ENCODE measurements at places on chromosomes 1 and 21.

GRCh38 chr1:183761871-183762270, 43.0 kb upstream of the RGL1 start:
- no peak for DNase-seq

DNA sequence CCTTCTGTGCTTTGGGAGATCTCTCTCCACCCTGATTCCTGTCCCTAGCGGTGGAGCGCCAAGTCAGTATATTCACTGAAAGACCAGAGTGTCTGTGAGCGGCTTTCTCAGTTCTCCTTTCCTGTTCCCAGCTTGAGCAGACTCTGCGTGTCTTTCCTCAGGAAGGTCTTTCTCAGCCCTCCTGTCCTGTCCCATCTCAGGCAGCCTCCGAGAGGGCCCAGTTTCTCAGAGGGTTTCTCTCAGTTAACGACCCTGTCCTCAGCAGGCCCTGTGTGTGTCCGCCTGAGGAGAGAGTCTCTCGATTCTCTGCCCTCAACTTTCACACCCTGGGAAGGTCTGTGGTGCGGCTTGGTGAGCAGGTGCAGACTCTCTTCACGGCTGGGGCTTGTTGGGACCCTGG, 34.0 kb upstream of the CHIT1 start:
- DNase-seq: no peak

DNA sequence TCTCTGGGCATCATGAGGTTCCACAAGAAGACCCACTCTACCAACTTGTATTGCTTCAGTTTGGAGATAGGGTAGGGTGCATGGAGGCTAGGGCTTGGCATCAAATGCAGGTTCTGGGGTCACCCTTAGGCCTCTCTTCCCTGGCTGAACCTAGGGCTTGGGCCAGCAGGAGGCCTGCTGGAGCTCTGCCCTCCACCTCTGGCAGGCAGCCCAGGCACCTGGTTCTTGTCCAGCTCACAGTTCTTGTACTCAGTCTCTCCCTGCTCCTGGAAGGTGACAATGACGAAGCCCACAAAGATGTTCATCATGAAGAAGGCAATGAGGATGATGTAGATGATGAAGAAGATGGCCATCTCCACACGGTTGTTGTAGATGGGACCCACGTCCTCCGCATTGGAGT, 37.5 kb upstream of the KIF21B start:
- DNase-seq: no peak

DNA sequence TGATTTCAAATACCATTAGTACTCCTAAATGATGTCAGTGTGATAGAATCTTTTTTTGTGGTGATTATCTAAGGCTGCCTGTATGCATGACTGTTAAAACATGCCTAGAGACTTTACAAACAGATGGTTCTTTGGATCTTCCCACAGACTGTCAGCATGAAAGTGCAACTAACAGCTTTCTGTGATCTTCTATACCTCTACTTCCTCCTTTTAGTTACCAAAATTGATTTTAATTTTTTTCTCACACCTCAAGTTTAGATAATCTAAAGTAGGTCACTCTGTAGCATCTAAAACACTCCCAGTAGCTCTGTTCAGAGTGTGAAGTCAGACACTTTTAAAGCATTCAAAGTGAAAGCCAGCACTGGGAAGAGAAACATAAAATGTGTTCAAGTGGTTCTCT, 534.5 kb downstream of the PTPRC start:
- DNase-seq: no peak

- DNase-seq: no peak
These were observed 76.0 kb upstream of the ATF3 start for GRCh38 chr1:212532469-212533147.

GRCh38 chr1:88021529-88021928, 662.5 kb upstream of the PKN2 start:
- DNase-seq: no peak

DNA sequence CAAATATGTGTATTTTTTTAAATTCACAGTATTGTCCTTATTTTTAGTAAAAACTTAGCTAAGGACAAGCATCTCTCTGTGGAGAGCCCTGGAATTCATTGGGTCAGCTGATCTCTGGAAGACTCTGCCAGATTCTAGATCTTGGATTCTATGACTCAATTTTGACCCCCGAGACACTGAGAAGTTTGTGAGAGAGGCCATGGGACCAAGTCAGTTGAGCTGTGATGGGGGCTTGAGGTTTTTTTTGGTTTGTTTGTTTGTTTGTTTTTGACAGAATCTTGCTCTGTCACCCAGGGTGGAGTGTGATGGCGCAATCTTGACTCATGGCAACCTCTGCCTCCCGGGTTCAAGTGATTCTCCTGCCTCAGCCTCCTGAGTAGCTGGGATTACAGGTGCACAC, 13.5 kb downstream of the SHISA4 start:
- DNase-seq: peak; percentile 60

- DNase-seq: no peak
These were observed 82.9 kb downstream of the BEND5 start for GRCh38 chr1:48693674-48694320.

DNA sequence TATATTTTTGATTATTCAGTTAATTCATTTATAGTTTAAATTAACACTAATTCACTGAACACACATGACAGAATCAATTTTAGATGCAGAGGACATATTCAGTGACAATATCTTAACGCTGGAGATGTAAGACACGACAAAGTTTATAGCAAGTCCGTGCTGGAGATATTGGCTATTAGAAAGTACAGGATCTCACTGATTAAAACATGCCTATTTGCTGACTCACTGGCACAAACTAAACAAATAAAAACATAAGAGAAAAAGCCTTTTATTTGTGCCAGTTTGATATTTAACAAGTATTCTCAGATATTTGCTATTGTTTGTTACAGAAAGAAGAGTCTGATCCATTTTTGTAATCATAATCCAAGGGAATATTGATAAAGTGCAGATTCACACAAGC, 1122.9 kb upstream of the B3GALT2 start:
- DNase-seq: peak; percentile 29

- DNase-seq: no peak
These were observed 19.3 kb downstream of the DMRTB1 start for GRCh38 chr1:53478502-53478818.

DNA sequence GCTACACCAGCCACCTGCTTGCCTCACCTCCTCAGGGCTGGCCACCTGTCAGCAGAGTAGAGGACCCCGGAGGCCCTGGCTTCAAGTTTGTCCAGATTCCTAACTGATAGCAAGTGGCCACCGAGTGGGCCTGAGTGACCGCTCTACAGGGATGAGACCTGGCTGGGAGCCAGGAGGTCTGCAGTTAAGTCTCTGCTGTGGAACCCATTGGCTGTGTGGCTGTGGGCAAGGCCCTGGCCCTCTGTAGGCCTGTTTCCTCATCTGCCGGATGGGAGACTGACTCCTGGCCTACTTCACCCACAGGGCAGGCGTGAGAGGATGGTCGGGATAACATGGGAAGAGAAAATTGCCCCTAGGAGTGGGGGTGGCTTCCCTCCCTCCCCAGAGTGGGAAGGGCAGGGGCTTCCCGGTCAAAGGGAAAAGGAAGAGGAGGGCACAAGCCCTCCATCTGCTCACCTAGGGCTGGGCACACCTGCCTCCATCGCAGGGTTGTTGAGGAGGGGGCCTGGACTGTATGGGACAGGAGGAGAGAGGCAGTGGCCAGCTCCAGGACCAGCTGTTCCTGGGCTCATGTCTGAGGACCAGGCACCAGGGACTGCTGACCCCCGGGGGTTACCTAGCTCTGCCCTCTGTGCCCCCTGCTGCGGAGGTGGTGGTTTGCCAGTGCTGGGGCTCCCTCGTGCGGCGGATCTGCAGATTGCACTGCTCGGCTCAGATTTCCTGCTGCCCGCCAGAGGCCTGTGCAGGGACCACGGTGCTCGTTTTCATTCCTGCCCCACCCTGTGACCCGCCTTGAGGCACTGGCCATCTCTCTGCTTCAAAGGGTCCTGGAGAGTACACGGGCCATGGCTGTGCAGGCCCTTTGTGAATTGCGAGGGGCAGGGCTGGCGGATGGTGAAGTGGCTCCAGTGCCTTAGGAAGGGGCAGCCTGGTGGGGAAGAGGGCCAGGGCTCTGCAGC, 9.1 kb upstream of the MTFR1L start:
- no peak for DNase-seq

DNA sequence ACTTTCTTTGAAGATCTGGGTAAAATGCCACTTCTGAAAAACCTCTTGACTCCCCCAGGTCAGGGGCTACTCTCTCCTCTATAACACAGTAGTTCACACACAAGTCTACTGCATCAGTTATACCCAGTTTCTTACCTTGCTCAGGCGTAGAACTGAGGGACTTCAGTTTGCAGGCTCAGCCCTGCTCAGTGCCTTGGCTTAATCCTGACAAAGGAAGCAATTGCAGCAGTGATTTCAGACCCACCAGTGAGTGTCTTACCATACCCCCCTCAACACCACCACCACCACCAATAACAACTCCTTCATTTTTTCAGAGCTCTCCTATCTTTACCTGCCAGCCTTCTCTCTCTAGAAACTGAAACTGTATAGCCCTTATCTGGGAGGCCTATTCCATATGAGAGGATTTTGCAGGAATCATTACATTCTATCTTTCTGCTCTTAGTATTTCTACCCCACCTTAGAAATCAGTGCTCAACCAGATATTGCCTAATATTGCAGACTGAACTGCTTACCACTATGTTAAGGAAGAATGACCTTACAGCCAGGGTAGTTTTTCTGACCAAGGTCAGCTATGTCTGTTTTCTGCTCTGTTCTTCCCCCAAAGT, 105.5 kb upstream of the S1PR1 start:
- no peak for DNase-seq

DNA sequence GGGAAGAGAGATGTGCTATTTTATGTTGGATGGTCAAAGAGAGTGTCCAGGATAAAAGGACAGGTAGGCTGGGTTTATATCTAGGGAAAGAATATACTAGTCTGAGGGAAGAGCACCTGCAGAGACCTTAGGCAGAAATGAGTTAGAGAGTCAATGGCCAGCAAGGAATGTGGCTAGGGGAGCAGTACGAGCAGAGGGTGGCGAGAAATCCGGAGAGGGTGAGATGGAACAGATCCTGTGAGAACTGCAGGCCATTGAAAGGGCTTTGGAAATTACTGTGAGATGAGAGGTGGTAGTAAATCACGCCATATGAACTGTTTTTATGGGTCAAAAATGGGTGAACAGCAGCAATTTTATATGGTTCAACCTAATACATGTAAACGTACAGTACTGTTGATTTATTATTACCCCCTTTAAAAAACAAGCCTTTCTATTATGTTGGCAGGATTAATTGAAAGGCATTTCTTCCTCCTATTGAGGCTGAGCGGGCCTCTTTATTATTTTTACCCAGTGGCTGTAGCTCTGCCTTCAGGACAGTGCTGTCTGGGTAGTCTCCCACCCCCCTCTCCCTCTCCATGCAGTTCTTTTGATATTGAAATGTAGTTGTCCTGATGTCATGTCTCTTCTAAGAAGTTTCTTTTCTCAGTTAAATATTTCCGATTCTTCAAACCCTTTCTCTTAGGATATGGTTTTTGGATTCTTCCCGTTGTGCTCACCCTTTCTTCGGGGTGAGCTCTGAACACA, 75.2 kb upstream of the CD1D start:
- DNase-seq: no peak

DNA sequence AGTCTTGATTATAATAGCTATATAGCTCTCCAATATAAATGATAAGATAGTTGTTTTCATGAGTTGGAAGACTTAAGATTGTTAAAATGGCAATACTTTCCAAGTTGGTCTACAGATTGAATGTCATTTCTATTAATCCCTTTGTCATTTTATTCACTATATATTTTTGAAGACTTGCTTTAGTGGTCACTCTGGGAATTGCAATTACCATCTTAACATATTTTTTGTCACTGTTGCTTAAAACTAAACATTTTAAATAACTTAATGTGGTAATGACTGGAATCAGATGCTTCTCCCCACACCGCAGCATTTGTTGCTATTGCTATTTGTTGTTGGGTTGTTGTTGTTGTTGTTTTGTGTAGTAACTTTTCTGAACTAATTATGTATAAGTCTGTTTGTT, 1592.9 kb downstream of the MRPL39 start:
- no peak for DNase-seq

- DNase-seq: no peak
These were observed 185.4 kb downstream of the LYPLAL1 start for GRCh38 chr1:219359126-219359525.

GRCh38 chr1:91553177-91553591, 52.5 kb downstream of the CDC7 start:
- DNase-seq: peak; percentile 23
